ENCODE measurements at places on chromosomes 3 and 15.
A peak's percentile ranks its signal among the peaks of the same experiment; 100 is the strongest.

- DNase-seq: no peak
Observed at GRCh38 chr3:159627634-159628033, 361.0 kb upstream of the IL12A start.

- no peak for DNase-seq
Observed at GRCh38 chr3:63654211-63654610, 1.7 kb downstream of the SNTN start.

GRCh38 chr3:141231101-141231951, at the start of gene PXYLP1:
TSS of gene PXYLP1 (plus strand) at chr3:141231825. CDS start at chr3:141260176, 28,351 bp downstream.
- DNase-seq: peak; percentile 92

- no peak for DNase-seq
Observed at GRCh38 chr15:53559364-53560277, 199.8 kb downstream of the WDR72 start.

- peak; percentile 73 for DNase-seq
Observed at GRCh38 chr3:187150599-187150998, 11.3 kb upstream of the RPL39L start.

GRCh38 chr15:99764522-99764921, 31.3 kb upstream of the LYSMD4 start:
- no peak for DNase-seq

DNA sequence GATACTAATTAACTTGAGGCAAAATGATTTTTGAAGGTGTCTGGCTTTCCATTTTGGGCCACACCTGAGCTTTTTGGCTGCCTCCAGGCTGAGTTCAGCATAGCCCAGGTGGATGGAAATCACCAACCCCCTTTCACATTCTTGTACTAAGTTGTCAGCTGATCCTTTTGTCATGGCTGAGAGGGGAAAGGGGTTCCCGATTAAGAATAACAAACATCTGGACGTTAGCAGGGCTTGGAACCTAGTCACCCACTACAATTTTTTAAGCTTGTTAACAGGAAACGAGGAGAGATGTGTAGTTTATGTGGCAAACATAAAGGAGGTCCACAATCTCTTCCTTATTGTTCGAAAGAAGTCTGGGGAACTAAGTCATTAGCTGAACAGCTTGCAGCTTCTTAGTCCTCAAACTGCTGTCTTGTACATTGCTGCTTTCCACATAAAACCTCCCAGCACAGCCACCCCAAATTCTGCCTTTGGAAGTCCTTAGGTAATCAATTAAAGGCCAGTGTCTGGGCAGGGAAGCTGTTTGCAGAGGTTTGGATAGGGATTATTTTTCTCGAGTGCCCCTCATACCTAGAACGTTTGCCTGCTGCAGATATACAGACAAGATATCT, 5.0 kb downstream of the NR2F2 start:
- DNase-seq: no peak

DNA sequence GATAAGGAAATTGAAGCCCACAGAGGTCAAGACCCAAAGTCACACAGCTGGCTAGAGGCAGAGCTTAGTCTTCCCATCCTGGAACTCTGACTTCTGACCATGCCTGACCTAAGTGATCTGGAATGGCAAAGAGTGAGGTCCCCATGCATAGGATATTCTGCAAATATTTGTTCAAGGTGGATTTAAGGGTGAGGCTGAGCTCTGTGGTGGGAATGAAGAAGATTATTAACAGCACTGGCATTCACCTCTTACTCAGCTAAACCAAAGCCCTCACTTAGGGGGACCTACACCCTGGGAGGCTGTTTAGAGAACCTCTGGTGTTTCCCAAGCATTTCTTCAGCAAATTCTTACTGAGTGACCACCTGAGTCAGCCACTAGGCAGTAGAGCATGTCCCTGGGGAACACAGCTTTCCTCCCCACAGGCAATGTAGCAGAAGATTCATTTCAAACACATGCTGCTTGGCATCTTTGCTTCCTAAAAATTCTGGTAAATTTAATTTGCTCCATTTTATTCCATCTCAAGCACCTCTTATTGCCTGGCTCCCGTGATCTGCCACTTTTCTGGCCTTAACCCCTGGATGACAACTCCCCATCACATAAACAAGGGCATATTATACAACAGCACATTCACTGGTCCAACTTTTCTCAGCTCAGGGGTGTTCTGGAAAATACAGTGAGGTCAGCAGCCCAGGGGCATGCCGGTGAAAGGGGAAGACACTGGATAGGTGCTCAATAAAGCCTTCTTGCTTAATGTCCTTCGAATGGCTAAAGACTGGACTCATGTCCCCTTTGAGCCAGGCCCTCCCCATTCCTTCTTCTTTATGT, 176.0 kb downstream of the ABHD5 start:
- no peak for DNase-seq

GRCh38 chr3:18211116-18211515, 214.0 kb downstream of the SATB1 start:
- no peak for DNase-seq

- no peak for DNase-seq
Observed at GRCh38 chr3:72597756-72598195, 250.5 kb downstream of the SHQ1 start.

DNA sequence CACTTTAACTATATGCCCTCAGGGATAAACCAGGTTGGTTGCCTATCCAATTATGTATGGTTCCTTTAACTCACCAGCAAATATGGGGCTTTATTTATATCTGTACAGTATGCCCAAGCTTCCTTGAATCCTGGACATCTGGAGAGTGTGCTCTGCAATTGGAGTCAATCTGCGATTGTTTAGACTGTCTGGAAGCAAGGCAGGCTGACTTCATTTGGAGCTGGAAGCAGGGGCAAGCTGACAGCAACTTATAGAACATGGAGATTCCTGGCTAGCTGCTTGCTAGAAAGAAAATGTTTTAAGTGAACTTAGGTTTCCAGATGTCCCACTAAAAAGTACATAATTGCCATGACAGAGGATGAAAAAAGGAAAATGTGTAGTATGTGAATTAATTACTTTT, 63.7 kb upstream of the TPRG1 start:
- DNase-seq: no peak

GRCh38 chr3:183743231-183743630, 45.6 kb downstream of the YEATS2 start:
- DNase-seq: no peak

DNA sequence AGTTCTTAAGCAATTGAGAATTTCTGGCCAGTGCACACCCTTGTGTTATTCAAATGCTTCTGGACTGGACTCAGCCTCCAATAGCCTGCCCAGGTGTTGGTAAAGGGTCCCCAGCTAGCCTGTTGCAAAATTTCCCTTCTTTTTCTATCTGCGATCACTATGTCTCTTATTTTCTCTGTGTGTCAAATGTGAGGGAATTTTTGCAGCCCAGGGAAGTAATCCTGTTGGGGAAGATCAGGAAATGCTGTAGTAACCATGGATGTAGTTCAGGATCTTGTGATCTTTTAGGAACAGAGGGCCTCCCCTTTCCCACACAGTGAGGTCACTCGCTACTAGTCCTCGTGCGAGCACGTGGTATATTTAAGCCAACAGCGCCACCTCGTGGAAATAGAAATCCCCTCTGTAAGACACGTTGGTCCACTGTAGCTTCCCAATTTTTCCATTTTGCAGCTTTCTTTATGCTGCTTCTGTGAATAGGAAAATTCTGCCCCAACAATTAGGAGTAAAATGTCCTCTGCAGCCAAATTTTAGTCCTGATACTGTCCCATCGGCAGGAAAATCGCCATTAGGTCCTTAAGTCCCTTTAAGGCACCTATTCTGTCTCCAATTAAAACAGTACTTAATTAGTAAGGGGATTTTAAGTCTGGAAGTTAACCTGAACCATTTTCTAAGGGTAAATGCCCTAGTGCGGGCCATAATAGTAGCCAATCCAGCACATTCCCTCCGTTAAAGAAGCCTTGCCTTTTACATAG, 4.0 kb upstream of the SMCO1 start:
- peak; percentile 75 for DNase-seq

GRCh38 chr15:58462973-58463663, 31.3 kb downstream of the LIPC start:
- DNase-seq: no peak
